ENCODE measurements at places on chromosomes 1 and 21. TPM values are rescaled to one million over a fixed set of nuclear protein-coding genes. Genes with fewer than 3 reads are reported as not detected.

Gene KDF1
- polyA plus RNA-seq: not detected

DNA sequence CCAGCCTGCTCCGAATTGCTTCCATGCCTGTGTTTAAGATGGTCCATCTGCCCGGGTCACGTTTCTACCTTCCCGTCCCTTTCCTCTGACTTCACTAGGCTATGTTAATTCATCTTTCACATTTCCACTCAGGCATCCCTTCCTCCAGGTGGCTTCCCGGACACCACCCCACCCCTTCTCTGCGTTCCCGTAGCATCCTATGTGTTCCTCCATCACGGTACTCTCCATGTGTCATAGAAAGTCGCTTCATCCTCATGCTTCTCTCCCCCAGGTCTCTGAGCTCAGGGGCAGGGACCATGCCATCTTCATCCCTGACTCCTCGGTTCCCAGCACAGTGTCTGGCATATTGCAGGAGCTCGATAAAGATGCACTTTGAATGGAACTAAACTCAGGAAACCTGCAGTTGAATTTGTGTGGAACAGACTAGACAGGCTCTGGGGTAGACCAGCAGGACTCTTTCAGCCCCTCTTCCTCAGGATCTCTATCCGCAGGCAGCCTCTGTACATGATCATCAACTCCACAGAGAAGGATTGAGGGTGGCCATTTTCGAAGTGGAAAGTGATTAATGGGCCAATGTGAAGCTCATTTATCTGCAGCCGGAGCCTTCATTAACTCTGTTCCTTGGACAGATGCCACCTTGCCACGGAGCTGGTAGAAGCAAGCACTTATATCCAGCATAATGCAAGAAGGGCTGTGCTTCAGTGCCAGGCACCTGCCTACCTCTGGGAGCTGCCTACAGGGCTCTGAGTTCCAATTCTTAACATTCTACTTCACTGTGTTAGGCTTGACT lies 9.1 kb downstream of the C1orf226 start:
- DNase-seq: no peak

- no peak for DNase-seq
Measured at GRCh38 chr1:947958-948357, 11.1 kb downstream of the NOC2L start.

DNA sequence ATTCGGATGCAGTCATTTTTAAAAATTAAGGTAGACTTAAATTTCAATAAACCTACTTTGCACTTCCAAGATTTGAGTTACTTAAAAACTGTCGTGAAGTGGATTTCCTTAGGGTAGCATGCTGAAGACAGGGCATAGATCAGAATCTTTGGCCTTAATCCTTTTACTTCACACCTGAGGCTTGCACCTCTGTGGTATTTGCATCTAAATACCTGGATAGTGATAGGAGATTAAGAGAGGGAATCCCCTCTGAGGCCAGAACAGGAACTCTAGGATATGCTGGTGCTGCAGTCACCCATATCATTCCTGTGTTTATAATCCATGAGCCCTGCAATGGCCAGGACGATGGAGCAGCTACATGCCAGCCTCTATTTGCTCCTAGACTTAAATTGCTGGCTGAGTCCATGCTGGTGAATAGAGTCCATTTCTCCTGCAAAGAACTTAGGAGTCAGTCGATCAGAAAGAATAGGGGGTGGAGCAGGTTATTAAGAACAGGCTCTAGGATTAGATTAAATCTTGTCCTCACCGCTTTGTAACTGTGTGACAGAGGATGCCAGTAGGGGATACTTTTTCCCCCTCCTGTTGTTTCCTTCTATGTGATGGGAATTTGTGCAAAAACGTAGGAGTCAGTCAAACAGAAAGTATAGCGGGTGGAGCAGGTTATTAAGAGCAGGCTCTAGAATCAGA lies 333.6 kb downstream of the DUSP10 start:
- DNase-seq: no peak

GRCh38 chr1:15681349-15682292 lies 2.5 kb upstream of the PLEKHM2 start:
- no peak for DNase-seq

Gene ESRRG
- 13.5 TPM for polyA plus RNA-seq

Gene BSND
- 0.08 TPM for polyA plus RNA-seq

DNA sequence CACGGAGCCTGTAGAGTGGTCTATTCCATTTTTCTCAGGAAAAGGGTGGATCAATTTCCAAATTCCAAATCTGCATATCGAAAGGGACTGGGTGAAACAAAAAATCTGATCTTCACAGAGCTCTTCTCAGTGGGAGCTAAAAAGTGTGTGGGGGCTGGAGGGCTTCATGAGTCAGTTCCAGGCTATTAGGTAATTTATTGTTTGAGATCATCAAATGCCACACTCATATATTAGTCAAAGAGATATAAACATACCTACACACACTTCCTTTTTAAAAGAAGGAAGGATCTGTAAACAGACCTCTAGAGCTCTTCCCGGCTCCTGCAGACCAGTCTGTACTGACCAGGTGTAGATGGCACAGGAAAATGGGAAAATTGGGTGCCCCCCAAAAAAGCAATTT lies 175.4 kb downstream of the ZBTB18 start:
- DNase-seq: no peak

DNA sequence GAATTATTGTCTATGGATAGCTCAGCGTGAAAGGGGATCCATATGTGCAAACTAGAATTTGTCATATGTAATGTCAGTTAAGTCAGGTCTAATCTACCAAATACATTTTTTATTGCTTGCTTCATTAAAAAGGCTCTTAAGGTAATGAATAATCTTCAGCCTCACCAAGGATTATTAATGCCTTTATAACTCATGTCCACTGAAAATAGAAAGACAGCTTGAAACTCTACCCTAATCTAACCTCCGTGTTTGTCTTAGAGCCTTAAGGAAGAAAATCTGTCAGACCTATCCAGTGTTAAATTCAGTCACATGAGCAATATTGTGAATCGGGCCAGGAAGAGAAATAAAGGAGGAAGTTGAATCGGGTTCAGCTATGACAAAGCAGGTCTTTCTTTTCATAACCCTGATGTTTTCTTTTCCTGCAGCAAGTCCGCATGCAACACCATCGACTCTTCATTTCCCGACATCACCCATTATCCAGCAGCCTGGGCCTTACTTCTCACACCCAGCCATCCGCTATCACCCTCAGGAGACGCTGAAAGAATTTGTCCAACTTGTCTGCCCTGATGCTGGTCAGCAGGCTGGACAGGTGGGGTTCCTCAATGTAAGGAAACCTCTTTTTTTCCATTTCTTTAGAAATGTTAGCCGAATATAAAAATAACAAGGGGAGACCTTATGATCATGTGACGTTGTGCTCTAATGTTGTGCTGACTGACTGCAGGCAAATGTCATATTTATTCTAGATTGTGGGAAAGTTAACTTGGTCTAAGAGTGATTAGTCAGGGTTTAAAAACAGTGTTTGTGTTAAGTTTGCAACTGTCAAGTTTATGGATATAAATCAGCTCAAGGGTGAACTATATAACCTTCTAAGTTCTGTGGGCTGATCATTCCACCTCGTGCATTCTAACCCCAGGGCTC lies 321.0 kb downstream of the TM2D1 start:
- no peak for DNase-seq

Gene LCE1B
- not detected for polyA plus RNA-seq

DNA sequence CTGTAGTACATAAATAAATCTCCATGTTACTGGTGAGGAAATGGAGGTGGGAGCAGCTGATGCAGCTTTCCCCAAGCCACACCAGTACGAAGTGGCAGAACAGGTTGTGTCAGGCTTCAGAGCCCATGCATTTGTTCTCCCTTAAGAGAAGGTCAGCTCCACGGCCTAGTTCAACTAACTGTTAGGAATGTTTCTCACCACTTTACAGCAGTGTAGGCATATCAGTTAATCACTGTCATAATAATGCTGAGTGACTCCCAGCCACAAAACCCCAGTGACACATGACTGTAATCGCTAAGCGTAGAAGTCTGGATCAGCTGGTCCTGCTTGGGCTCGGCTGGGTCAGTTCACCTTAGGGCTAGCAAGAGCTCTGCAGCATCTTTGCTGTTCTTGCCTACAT lies 90.4 kb downstream of the VPS26C start:
- no peak for DNase-seq

GRCh38 chr1:56529801-56530200 lies 49.6 kb downstream of the PLPP3 start:
- no peak for DNase-seq

GRCh38 chr1:197761654-197762053 lies 13.6 kb downstream of the DENND1B start:
- no peak for DNase-seq

GRCh38 chr1:9687874-9688582 lies 36.5 kb downstream of the PIK3CD start:
- DNase-seq: no peak

- no peak for DNase-seq
Measured at GRCh38 chr1:157249326-157249725, 111.1 kb upstream of the ETV3 start.

Gene MATN1
- polyA plus RNA-seq: 1.1 TPM

DNA sequence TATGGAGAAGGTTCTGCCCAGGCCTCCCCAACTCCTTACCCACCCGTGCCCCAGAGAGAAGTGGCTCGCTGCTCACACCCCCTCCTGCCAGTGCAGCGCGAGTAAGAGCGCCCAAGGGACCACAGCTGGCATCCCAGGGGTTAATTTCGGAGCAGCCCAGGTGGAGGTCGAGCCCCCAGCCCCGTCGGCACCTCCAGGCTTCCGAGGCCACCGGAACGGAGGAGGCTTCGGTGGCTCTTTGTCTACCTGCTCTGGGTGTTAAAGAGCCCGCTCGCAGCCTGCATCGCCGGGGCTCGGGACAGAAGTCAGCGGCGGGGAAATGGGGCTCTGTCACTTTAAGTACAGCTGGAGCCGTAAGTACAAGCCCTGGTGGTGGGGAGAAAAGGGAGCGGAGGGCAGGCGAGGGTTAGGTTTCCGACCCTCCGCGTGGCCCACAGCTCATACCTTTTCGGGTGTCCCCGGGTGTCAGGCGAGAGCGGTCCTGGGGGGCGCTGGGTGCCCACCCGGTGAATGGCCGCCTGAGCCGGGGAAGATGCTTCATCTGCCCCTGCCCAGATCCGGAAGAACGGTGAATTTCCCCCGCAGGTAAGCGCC lies 89.4 kb upstream of the IPO9 start:
- DNase-seq: no peak

Gene OR2T29
- polyA plus RNA-seq: not detected

Measured in hindlimb muscle (tissue), 1 donor.